Astrocyte of the spinal cord (primary cell): ENCODE measurements at places on chromosomes 6 and 20.

GRCh38 chr20:10170261-10170660, 48.4 kb upstream of the SNAP25 start:
- no peak for DNase-seq

DNA sequence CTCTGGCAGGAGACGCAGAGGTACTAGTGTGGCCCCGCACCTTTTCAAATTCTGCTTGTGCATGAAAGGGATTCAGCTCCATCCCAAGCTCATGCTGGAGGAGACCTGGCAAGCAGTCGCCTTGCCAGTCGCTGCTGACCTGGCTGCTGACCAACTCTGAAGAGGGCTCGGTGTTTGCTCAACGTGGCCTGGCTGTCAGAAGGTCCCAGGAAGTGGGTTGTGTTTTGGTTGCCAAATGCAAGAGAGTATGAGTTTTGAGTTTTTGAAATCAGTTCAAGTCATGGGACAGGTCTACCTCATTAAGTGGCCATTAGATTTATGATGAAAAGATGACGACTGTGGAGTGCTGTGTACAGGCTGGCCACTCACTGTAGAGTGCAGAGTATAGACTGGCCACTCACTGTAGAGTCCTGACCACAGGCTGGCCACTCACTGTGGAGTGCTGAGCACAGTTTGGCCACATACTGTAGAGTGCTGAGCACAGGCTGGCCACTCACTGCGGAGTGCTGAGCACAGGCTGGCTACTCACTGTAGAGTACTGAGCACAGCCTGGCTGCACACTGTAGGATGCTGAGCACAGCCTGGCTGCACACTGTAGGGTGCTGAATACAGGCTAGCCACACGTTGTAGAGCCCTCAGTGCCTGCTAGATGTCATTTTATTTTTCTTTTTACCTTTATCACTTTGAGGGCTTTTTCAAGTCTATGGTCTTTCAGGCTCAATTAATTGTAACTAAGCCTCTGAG, 193.9 kb downstream of the ZNF217 start:
- DNase-seq, result no peak

GRCh38 chr20:54017846-54018245, 52.5 kb downstream of the BCAS1 start:
- no peak for DNase-seq

DNA sequence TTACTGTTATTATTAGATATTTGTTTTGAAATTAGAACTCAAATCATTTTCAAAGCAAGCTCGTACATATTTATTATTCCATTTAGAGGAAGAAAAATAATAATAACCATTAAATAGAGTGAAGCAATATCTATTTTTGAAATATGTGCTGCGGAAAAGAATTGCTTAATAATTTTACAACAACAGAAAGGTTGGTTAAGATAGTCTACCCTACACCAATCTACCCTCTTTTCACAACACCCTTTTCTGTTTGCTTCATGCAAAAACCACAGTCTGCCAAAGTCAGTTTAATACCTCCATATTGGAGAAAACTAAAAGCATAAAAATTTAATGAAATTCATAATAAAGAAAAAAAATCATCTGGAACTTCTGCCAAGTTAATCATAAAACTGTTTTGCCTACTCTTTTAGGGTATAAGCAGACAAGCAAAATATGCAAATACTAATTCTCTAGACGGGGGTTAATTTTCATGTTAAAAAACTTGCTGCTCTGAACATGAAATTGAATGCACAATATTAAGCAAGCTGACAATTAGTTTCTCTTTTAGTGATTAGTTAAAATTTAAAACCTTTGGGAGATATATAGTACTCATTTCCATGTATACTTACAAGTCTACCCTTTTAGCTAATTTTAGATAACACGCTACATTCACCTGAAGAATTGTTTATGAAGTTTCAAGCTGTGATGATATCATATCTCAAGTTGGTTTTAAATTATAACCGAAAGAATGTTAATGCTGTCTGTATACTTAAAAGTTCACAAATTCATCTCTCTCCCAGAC, 100.2 kb downstream of the AHI1 start:
- no peak for DNase-seq

DNA sequence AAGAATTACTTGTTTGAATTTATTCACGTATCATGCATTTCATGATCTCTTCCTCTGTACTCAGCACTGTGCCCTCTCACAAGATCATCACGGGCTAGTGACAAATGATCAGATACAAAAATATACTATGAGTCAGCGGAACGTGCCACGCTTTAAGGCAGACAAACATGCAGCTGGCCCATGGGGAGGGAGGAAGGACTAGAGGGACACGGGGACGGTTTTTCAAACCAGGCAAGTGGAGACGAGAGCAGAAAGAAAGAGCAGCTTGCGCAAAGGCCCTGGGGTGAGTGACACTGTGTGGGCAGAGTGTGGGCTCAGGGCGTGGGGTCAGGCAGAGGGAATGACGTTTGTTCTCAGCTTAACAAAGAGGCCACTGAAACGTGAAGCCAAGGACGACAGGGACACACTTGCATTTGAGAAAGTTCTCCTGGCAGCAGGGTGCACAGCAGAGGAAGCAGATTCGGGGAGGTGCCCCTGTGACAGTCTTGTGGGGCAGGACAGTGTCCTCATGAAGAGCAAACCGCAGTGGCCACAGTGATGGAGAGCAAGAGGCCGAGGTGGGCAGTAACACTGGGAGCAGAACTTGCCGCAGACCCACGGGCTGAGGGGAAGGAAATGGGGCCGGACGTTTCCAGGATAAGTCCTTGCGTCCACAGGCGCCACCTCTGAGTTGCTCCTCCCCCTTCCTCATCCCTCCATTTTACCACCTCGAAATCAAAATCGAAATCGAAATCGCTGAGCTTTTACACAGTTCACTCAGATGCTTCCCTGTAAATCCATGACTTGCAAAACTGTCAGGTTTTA, 6.9 kb upstream of the RPS6KA2 start:
- no peak for DNase-seq

GRCh38 chr6:142737368-142738034, 207.5 kb downstream of the HIVEP2 start:
- no peak for DNase-seq

- no peak for DNase-seq
Observed at GRCh38 chr6:132927713-132928112, 113.3 kb downstream of the RPS12 start.

DNA sequence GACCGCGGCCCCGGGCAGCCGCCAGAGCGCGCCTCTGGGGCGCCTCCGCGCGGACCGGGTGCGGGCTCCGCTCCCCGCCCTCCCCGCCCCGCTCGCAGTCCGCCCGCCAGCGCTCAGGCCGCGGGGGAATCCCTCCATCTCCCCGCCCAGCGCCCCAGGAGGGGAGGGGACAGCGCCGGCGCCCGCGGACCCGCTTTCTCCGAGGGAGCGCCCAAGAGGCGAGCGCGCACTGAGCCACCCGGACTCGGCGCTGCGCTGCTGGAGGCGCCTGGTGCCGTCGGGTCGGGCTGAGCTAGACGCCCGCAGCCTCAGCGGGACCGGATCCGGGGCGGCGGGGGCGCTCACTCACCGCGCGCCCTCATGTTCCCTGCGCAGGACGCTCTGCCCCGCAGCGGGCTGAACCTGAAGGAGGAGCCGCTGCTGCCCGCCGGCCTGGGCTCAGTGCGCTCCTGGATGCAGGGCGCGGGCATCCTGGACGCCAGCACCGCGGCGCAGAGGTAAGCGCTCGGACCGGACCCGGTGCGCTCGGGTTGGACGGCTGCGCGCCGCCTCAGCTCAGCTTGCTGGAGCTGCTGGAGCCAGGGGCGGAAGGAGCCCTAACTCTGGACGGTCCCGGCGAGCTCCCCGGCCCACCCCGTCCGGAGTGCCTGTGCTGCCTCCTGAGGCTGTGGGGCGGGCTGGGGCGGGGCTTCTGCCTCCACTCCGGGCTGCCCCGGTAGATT, 867 bp downstream of the EBF4 start:
- DNase-seq, result no peak

DNA sequence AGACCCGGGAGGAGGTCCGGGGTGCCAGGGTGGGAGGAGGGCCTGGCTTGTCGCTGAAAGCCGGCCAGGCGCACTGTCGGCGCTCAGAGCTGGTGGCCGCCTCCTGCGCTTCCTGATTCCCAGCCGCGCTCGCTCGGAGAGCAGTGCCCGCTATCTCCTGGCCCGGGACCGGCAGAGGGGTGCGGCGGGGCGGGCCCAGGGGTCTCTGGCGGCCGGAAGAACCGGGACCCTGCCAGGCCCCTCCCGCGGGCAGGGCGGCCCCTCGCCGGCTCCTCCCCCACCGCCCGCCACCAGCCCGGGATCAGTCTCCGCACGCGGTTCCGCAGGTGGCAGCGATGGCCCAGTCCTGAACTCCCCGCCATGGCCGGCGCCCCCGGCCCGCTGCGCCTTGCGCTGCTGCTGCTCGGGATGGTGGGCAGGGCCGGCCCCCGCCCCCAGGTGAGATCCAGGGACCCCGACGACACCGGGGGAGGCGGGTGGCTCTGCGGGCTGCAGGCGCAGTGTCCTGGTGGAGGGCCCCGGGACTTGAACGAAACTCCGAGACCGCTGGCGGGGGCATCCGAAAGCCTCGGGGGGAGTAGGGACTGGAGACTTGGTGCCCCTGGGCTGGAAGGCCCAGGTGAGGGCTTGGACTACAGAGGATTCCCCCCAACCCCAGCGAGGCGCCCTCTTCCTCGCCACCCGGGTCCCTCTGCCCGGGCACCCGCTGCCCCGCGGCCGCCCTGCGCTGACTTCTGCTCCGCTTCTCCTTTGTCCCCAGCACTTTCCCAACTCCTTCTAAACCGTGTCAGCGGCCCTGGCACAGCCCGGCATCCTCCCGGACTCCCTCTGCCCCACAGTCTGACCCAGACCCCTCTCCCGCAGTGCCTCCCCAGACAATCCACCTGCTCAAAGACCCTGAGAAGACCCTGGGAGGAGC, at the start of gene GLP1R:
TSS of gene GLP1R (plus strand) at position 301 of the 919 bp plus-strand sequence. CDS start at position 361, 60 bp downstream.
- DNase-seq, result no peak

DNA sequence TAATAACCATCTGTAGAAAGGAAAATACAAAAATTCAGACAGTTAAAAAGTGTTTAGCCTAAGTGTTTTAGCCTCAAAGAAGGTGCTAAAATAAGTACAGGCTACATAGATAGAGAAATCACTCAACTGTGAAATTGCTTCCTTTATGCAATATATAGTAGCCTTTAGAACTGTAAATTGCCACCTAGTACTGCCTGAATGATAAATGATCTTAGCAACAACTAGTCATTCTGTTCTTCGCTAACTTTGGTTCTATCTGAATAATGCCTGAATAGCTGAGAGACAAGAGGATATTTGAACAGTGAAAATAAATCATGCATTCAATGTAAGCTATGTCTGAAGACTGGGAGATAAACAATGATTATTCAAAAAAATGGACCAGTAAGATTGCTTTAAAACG, 603.3 kb upstream of the PTCHD4 start:
- DNase-seq, result no peak

DNA sequence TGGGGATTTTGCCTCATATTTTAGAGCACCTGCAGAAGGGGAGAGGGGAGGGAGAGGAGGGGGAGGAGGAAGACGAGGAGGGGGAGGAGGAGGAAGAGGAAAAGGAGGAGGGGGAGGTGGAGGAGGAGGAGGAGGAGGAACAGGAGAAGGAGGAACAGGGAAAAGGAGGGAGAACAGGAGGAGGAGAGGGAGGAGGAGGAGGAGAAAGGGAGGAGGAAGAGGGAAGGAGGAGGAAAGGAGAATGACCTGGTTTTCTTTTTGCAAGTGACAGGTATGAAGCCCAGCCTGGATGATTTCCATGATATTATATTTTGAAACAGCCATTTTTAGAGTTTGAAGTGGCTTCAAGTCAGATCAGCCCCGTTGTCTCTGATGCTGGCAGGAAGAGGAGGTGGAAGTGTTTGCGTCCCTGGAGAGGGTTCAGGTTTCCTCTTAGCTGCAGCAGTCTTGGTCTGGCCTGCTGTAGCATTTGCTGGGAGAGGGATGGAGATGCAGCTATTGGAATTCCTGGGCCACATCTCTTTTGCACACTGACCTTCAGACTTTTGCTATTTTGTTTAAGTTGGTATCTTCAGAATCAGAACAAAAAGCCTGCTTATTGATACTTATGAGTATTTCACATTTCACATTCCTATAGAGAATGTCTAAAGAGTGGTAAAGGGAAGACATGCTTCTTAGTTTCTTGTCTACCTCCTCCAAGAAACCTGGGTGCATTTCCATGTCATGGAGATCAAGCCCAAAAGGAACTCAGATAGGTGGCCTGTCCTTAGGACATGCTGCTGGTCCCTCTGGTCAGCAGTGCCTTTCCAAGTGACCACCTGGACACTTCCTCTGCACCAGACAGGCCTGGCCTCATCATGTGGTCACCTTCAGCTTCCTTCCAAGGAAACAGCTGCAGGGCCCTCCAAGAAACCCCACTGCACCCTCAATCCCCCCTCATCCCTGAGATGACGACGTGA, 54.3 kb upstream of the IYD start:
- DNase-seq, result no peak

GRCh38 chr6:41732591-41733359, 2.6 kb downstream of the TFEB start:
- peak; percentile 20 for DNase-seq

GRCh38 chr6:484746-485145, 93.2 kb downstream of the IRF4 start:
- no peak for DNase-seq

DNA sequence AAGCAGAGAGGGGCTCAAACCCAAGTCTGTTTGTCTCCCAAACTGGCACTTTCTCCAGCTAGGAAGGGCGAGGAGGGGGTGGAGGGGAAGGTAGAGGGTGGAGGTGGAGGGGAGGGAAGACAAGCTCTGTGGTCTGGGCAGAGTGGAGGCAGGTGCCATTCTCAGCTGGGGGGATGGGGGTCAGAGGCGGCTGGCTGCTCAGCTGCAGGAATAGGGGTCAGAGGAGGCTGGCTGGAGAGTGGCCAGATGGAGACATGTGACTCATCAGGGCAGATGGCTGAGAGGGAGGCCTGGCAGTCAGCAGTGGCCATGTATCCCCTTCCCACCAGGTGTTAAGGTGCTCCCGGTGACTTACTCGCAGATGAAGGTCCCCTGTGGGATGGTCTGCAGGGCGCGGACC, 3.5 kb upstream of the SLC44A4 start:
- DNase-seq, result no peak

DNA sequence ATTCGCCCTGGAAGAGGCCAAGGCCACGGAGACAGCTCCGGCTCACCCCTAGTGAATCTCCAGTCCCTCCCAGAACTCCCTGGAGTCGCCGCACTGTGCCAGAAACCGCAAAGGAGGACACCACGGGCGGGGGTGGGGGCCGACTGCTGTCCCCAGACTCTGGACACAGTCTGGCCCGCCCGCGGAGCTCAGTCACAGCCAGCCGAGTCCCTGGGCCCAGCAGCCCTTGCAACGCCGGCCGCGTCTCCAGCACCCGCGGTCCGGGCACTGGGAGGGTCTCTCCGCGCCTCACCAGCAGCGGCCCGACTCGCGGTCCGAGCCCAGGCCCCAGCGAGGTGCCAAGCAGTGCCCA, 518 bp downstream of the PEX6 start:
- DNase-seq, result no peak
